Smooth muscle cell of trachea (primary cell): ENCODE measurements at places on chromosomes 12 and 14. TPM values are rescaled to one million over a fixed set of nuclear protein-coding genes. Genes with fewer than 3 reads are reported as not detected.

TMTC1 gene
- total RNA-seq: 44.1 and 125 TPM in 2 replicates

CNTN1 gene
- 3.0 and 6.5 TPM in 2 replicates for total RNA-seq

SNX6 gene
- total RNA-seq: 136 and 211 TPM in 2 replicates

HELB gene
- 2.6 and 6.0 TPM in 2 replicates for total RNA-seq

RND1 gene
- under 0.01 and 0.33 TPM in 2 replicates for total RNA-seq

TUBA1A gene
- total RNA-seq: 1,515 and 1,616 TPM in 2 replicates

RASAL1 gene
- not detected in 2 replicates for total RNA-seq

CMKLR1 gene
- 0.33 TPM in 1 of 2 replicates, not detected in the other for total RNA-seq

AKAP5 gene
- 0.17 and 0.29 TPM in 2 replicates for total RNA-seq

PRR4 gene
- total RNA-seq: 0.73 and 3.0 TPM in 2 replicates

PRIMA1 gene
- not detected in 2 replicates for total RNA-seq

RERG gene
- not detected in 2 replicates for total RNA-seq

CD163 gene
- total RNA-seq: not detected in 2 replicates

ASCL4 gene
- not detected in 2 replicates for total RNA-seq

SMCO3 gene
- 0.15 and 0.17 TPM in 2 replicates for total RNA-seq

LPAR5 gene
- total RNA-seq: not detected in 2 replicates

CDKL1 gene
- 24.6 and 48.5 TPM in 2 replicates for total RNA-seq

SLC38A4 gene
- under 0.01 and 1.2 TPM in 2 replicates for total RNA-seq

ADAMTS20 gene
- total RNA-seq: not detected in 2 replicates

PLBD1 gene
- total RNA-seq: 2.3 and 3.3 TPM in 2 replicates

KLHL33 gene
- total RNA-seq: 0.17 and 0.29 TPM in 2 replicates

KRT79 gene
- not detected in 2 replicates for total RNA-seq

YARS2 gene
- 31.1 and 36.6 TPM in 2 replicates for total RNA-seq

GLT8D2 gene
- 48.5 and 66.3 TPM in 2 replicates for total RNA-seq

ERBB3 gene
- 0.33 and 2.3 TPM in 2 replicates for total RNA-seq
